ENCODE measurements at places on chromosomes 2 and 18.

GRCh38 chr18:8894823-8895222 is 189.5 kb downstream of the MTCL1 start:
- DNase-seq: no peak

- no peak for DNase-seq
Measured at GRCh38 chr2:46770622-46771021, 145.0 kb downstream of the MCFD2 start.

- DNase-seq: no peak
Measured at GRCh38 chr18:35875566-35875965, 96.9 kb upstream of the RMP24 start.

GRCh38 chr2:85887566-85888019 is 1.2 kb downstream of the ST3GAL5 start:
- DNase-seq: no peak

DNA sequence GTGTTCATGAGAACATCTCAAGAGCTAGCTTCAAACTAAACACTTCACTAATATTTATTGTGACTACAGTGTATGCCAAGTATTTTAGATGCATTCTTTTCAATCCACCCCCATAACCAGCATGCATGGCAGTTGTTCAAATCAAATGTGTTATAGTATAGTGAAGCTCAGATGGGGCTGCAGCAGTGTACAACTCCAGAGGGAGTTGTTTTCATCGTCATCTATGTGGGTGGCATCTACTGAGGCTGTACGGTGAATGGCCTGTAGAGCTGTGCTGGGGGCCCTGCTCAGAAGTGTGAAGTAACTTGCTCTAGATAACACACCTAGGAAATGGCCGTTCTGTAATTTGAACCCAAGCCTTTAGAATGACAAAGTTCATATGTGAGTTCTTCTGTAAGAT is 71.8 kb upstream of the LRATD1 start:
- DNase-seq: no peak

DNA sequence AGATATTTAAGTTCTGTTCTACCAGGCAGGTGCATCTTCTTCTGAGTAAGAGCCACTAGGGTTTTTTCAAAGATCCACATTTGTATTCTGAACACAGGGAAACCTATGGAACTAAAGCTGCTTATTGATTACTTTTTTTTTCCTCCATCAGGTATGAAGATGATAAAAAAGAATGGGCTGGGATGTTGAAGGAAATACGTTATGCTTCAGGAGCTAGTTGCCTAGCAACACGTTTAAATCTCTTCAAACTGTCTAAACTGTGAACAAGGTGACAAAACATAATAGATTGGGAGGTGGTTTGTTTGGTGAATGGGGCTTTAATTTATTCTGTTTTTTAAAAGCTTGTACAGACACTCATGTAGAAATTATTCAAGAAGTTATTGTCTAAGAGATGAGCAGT is 15.9 kb downstream of the KLHL41 start:
- no peak for DNase-seq

DNA sequence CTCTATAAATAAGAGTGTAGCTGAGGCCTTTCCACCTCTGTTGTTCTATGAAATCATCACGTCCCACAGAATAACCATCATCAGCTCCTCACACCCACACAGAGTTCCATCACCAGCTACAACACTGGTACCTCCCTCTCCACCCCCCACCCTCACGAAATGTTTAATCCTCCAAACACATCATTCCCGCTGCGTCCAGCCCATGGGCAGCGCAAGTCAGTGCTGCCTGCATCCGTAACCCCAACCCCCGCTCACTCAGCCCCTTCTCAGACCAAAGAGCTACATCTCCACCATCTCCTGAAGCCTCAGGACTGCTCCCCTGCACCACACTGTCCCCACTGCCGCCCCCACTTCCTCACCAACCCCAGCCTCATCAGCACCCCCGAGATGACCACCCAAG is 19.4 kb downstream of the DNMT3A start:
- DNase-seq: no peak

GRCh38 chr18:3358310-3358709 is 91.7 kb upstream of the TGIF1 start:
- no peak for DNase-seq

DNA sequence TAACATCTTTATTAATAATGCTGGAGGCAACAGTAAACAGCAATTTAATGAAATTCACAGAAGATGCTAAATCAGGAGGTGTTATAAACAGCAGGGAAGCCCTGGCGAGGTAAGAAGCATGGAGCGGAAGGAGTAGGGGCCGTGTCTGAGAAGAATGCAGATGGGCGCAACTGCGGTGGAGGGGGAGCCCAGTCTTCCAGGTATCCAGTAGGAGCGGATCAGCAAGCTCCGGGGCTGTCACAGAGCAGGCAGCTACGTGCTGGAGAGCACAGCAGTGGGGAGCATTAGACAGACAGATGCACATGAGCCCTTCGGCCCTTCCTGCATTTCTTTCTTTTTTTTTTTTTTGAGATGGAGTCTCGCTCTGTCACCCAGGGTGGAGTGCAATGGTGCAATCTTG is 82.3 kb downstream of the SH3RF3 start:
- no peak for DNase-seq

DNA sequence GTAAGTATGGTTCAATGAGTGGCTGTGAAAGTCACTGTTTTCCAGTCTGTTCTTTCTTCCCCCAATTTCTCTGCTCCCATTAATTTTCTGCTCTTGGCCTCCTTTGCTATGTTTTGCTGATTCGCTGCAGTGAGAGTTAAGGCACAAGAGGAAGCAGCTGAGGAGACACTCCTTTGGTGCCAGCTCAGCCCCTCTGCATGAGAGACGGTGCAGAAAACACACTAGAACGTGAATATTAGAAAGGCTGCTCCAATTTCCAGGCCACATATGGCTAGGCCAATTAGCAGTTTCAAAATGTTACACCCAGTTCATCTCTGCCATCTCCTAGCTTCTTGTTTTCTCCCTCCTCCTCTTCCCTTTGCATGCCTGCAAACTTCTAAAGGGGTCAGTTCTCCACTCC is 38.9 kb downstream of the AKAIN1 start:
- no peak for DNase-seq

GRCh38 chr2:78992807-78993517 is 32.5 kb upstream of the REG3G start:
- no peak for DNase-seq

GRCh38 chr2:207619764-207620203 is 5.4 kb downstream of the METTL21A start:
- DNase-seq: no peak

DNA sequence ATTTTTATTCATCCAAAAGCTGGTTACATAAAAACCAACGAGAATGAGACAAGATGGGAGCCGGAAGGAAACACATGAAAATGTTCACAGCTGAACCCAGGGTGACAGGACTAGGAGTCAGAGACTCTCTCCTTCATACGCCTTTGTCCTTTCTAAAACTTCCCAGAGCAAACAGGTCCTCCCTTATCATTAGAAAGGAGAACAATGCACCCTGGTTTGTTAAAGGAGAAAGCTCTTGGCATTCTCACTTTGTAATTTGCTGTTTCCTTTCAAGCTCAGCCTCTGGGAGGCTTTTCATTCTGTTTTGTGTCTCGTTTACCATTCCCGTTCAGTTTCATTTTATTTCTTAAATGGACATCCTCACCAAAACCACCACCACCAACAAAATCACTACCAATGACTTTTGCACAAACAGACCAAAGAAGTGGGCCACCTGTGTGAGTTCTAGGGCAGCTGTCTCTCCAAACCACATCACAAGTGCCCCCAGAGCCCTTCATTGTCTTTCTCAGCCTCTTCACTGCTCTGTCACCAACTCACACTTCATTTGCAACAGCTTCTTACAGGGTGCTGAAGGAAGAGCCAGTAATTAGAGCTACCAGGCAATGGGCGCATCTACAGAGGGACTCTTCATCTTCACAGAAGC is 105.3 kb downstream of the HDAC4 start:
- DNase-seq: no peak

DNA sequence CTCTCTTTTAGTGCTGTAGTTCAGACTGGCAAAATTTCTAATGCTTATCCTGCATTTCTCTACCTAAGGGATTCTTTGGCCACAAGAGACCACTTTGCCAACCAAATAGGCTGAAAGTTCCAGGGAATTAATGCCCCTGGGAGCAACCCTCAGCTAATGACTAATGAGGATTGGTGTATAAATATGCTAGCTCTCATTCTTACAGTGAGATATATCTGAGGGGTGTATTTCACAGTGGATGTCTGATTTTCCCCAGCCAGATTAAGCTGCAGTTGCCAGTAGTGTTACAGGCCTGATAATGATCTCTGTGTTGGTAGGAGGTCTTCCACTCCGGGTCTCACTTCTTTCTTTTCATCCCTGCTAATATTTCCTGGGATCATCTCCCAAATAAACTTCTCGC is 90.4 kb downstream of the GULP1 start:
- DNase-seq: no peak

- DNase-seq: no peak
Measured at GRCh38 chr2:206727287-206727686, 9.1 kb upstream of the DYTN start.

- no peak for DNase-seq
Measured at GRCh38 chr18:47560723-47561715, 309.6 kb upstream of the SKOR2 start.

- no peak for DNase-seq
Measured at GRCh38 chr18:23189768-23190661, 54.7 kb downstream of the CABLES1 start.

DNA sequence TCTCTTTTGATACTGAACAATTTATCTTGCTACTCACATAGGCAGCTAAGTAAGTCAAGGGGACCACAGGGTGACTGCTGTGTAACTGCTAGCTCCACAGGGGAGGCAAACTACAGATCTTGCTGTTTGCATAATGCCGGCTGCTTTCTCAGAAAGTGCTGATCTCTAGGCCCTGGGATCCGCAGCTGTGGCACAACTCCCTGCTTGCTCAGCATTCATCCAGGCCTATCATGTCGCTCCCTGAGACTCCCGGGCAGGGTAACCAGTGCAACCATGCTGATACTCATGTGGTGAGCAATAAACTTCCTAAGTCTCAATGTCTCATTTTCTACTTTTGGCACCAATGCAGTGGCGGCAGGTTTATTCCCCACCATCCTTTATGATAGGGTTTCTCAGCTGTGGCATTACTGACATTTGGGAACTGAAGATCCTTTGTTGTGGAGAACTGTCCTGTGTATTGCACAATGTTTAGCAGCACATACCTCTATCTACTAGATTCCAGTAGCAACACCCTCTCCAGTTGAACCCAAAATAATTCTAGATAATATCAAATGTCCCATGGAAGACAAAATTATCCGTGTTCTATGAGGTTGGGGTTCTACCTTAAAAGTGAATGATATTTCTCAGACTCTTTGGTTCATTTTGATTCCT is 1101.3 kb downstream of the LRP1B start:
- DNase-seq: no peak

- peak; percentile 48 for DNase-seq
Measured at GRCh38 chr2:188524519-188525113, 232.9 kb downstream of the GULP1 start.

DNA sequence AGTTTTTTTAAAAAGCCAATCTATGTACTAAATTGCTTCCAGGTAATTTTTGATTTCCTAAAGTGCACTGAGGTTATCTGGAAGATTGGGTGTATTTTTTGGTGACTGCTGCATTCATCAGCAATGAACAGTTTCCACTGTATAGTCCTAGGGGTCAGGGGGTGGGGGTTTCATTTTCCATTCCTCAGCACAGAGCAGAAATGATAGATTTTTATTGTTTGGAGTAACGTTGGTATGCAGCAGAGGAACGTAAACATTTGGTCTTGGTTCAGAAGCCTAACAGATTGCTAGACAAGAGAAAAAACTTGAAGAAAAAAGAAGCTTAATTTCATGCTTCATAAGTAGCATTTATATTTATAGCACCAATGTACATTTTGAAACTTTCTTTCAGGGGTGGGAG is 54.9 kb downstream of the ZCCHC2 start:
- no peak for DNase-seq

- no peak for DNase-seq
Measured at GRCh38 chr2:121287146-121287798, 2.3 kb upstream of the TFCP2L1 start.

DNA sequence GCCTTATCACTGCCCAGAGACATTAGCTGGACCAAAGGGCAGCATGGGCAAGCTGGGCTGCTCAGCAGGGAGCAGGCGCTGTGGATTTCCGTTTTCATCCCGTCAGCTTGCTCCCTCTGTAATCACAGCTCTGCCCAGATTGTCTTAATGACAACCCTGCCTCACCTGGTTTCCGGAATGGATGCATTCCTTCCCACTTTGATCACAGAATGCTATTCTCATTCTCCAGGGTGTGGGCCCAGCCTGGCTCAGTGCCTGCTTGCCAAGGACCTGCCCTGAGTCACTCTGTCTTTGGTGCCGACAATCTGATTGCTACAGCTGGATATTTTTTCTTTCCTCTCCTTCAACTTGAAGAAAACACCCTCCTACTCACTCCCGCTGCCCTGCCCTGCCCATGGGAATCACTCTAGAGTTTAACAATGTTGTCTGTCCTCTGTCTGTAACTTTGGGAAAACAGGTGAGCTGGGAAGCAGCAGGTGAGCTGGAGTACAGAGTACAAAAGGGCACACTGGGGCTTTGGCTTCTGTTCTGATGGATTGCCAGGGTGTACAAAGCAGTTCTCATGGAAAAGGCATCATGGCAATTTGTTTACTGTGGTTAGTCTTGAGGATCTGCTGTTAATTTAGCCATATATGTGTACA is 27.2 kb upstream of the FAM136A start:
- DNase-seq: no peak

DNA sequence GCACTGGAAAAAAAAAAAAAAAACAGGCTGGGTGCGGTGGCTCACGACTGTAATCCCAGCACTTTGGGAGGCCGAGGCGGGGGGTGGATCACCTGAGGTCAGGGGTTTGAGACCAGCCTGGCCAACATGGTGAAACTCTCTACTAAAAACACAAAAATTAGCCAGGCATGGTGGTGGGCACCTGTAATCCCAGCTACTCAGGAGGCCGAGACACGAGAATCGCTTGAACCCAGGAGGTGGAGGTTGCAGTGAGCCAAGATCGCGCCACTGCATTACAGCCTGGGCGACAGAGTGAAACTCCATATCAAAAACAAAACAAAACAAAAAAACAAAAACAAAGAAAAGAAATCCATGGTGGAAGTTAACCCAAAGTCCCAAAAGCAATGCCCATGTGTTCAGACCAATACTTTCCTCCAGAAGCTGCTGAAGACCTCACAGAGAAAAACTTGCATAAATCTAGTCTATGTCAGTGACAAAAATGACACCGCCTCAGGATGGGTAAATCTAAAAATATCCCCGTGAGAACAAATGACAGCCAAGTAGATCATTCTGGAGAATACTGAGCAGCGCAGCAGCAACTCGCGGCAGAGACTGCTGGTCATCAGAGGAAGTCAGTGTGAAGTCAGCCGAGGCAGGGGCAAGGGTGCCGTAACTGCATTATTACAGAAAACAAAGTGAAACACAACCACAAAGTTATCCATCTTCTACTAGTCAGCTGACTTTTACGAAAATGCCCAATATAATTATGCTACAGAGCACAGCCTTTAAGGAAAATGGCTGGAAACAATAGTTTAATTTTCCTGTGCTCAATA is 41.0 kb downstream of the LPIN2 start:
- DNase-seq: no peak

DNA sequence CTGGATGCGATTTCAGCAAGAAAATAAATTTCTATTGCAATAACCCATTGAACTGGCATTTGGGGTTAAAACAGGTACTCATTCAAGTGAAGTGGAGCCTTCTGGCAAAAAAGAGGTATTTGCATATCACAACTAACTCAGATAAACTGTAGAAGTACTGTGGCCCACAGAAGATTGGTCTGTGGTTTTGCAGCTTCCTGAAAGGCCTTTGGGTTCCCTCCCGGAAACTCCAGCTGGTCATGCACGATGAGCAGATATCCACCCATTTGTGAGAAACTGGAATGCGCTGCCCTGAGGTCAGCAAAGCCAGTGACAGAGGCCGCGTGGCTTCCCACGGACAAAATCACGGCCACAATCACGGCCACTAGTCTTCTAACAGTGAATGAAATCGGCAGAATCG is 106.3 kb downstream of the EPHA4 start:
- DNase-seq: no peak

Measured in right renal pelvis (tissue), 4 donors.